ENCODE measurements at places on chromosomes 7 and 10.
A peak's percentile ranks its signal among the peaks of the same experiment; 100 is the strongest.

DNA sequence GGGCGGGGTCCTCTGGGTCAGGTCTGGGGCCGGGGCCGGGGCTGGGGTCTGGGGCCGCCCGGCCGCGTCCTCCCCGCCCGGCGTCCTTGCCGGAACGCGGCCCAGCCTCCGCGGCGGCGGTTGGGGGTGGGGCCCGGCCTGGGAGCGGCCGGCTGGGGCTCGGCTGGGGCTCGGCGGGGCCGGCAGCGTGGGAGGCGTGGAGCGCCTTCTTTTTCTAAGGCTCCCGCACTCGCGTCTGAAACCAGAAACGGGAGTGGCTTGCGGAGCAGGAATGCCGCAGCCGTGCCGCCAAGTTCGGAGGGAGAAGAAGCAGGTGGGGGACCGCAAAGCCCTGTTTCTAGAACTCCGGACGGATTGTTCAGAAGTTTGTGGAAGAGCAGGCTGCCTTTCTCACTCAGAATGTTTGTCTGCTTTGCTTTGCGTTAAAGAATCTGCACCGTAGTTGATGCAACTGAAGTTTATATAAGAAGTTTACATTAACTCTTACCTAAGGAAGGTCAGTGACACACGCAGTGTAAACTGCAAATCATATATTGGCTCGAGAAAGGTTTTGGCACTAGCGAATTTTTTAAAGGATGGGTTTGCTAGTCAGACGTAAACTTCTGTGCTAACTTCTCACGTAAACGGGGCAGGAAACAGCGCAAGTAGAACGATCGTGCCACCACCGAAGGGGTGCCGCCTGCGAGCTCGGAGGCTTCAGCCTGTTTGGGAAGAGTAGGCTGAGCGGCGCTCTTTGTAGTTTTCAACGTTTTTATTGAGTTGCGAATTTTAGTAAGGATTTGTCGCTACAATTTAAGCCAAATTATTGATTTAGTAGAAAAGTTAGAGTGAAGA is 729 bp downstream of the DNAJB6 start:
- peak; percentile 46 for DNase-seq

- DNase-seq = no peak
These were observed 758.1 kb downstream of the CNTNAP2 start for GRCh38 chr7:146874722-146875121.

DNA sequence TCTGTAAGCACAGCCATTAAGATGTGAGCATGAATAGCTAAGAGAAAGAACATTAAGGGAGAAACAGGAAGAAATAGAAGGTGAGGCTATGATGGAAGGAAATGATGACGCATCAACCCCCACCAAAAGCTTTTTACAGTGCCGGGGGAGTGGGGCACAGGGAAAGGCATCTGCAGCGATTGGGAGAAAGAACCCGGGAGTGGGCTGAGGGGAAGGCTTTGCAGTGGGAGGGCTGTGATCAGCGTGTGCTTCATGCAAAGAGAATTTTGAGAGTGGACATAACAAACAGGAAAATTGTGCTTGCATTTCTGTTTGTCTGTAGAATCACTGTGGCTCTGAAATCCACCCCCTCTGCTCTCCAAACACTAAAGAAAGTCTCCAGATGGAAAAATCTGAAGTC is 250.8 kb downstream of the KCNMA1 start:
- no peak for DNase-seq

GRCh38 chr10:102783568-102783967 is 39.8 kb downstream of the WBP1L start:
- no peak for DNase-seq

DNA sequence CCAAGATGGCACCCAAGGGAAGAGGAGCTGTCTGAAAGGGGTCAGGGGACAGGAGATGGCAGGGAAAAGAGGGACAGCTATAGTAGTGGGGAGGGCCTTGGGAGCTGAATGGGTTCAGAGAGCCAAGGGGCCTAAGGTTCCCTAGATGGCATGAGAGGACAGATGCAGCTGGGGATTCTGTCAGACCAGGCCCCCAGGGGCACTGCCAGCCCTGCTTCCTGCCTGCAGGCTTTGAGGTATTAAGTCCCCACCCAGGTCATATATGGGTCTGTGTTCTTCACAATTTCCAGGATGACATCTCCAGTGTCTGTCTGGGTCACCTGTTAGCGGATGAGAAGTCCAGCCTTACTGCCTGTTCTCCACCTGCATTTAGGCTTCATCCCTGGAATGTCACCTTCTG is 56.7 kb downstream of the NEURL1 start:
- no peak for DNase-seq

- DNase-seq = no peak
These were observed 29.0 kb downstream of the RASGEF1A start for GRCh38 chr10:43237631-43238446.

DNA sequence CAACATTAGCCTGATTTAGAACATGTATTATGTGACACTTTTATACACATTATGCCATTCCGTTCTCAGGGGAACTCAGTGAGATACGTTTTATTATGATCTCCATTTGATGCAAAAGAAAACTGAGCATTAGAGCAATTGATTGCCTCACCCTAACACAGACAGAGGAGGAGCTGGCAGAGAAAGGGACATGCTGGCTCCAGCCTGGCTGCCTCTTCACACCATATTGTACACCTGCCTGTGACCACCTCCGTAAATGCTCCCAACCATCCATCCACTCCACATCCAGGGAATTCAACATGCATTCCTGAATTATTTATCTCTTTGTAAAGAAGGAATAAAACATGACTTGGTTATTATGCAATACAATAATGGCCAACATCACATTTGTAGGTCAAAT is 195.0 kb upstream of the STK17A start:
- DNase-seq = no peak

DNA sequence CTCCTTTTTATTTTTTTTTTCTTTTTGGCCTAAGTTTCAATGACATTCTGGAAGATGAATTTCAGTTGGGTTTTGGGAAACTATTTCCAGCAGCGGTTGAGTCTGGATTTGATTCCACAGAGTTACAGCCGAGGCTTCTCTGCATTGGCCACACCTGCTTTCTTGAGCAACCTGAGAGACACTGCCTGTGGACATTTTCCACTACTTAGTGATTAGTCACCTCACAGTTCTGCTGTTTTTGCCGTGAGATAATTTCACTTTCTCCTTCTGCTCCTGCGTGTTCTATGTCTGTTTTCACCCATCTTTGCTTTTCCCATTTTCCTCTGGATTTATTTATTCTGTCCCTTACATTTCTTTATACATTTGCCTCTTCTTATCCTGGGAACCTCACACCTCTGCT is 243.0 kb downstream of the BICC1 start:
- no peak for DNase-seq

GRCh38 chr7:155372782-155373358 is 75.2 kb downstream of the INSIG1 start:
- no peak for DNase-seq

GRCh38 chr7:24127930-24128329 is 156.1 kb upstream of the NPY start:
- no peak for DNase-seq

DNA sequence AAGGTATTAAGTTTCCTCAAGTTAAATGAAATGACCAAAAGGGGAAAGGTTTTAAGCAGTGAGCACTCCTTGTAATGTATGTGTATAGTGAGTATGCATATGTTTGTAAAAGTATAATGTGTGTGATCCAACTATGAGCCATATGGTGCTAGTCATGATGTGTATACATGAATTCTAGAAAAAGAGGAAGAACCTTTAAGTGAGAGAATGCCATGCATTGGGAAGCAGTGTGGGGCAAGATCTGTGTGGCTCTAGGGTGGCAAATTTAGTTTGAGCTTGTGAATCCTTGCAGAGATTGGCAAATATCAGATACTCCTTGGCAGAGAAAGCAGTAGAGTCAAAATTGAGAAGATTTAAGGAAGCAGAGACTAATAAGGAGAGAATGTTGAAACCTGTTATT is 435.0 kb downstream of the AUTS2 start:
- DNase-seq = no peak

- DNase-seq = no peak
These were observed 12.6 kb upstream of the ICA1 start for GRCh38 chr7:8274589-8274988.

DNA sequence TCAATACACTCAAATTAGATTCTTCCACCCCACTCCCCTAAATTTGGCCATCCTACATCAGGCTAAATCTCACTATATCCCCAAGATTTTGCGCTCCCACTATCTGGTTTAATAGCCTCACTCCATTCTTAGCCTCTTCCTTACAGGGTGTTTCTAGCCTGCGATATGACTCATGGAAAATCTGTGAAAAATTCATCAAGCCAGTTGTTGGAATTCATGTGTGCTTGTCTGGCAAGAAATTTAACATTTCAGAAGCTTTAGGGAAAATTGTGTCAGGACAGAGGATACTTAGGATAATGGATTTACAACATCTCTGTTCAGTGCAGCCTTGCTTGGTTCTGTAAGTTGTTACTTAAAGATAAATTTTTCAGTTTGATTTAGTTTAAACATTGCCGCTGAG is 1249.9 kb upstream of the AUTS2 start:
- no peak for DNase-seq

DNA sequence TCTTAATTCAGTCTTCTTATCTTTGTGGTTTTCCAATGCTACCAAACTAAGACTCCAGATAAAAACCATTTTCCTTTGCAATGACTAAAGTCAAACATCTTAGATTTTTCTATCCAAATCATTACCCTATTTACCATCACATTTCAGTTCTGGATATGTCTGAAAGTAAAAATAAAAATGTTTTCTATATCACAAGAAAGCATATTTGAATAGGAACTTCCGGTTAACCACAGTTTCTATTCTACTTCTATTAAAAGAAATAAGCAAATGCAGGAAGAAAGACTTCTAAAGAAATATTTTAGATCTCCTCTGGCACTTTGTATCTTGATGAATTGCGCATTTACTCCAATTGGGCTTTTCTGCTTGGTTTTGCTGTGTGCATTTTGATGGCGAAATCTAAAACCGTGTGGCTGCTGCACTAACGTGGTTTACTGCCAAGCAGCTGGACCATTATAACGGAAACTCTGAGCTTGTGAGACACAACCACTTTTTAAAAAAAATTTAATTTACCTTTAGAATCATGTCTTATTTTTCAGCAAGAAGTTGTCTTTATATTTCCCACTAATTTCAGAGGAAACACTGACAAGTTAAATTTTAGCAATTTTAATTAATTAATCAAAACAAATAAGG is 146.1 kb downstream of the VPS50 start:
- DNase-seq = no peak

DNA sequence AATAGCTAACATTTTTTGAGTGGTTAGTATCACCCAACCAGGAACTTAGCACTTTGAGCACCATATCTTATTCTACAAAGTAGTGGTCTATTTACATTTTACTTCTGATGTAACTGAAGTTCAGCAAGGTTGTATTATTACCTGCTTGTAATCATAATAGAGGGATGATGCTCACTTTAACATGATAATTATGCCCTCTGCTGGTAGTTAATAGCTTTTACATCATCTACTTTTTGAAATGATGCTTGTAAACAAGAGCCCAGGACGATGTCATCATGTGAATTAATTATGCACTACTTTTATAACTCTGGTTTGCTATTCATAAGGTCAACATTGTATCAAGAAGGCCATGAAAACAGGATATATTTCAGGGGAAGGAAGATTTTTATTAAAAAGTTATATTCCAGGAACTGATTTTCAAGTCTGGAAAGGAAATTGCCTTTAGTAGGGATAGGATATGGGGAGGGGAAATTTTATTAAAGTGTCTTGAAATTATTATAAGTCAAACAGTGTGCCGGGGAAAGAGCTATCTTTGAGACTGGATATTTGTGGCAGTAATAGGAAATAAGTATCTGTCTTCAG is 80.3 kb upstream of the SCIN start:
- DNase-seq = no peak

GRCh38 chr7:150361807-150362621 is 6.6 kb upstream of the REPIN1 start:
- DNase-seq = no peak

DNA sequence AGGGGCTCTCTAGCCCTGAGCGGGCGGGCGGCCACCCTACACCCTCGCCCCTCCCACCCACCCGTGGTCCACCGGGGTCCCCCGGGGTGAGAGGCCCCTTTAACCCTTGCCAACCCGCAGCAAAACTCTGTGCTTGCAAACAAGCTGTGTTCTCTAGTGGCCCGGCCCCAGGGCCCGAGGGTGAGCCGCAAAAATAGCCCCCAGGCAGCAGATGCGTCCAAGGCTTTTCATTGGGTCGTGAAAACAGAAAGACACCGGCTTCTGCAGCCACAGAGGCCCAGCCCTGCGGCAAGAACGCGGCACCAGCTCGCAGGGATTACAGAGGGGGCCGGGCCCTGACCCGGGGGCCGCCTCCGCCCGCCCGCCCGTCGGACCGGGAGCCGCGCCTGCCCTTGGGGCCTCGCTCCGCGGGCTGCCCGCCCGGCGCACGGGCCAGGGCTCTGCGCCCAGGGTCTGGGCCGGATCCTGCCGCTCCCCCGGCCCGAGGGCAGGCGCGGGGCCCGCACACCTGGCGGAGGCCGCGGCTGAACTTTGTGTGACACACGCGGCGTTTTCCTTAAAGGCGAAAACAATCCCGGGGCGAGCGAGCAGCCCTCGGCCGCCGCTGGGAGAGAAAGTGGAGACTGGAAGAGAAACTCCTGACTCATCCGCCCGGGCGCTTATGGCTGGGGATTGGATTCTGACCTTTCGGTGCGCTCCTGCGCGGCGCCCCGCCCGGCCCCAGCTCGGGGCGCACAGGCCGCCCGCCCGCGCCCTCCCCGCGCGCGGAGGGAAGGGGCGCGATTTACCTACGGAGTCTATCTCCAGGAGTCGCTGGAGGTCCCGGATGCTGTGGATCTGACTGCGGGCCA is 2.8 kb downstream of the PDGFA start:
- no peak for DNase-seq

DNA sequence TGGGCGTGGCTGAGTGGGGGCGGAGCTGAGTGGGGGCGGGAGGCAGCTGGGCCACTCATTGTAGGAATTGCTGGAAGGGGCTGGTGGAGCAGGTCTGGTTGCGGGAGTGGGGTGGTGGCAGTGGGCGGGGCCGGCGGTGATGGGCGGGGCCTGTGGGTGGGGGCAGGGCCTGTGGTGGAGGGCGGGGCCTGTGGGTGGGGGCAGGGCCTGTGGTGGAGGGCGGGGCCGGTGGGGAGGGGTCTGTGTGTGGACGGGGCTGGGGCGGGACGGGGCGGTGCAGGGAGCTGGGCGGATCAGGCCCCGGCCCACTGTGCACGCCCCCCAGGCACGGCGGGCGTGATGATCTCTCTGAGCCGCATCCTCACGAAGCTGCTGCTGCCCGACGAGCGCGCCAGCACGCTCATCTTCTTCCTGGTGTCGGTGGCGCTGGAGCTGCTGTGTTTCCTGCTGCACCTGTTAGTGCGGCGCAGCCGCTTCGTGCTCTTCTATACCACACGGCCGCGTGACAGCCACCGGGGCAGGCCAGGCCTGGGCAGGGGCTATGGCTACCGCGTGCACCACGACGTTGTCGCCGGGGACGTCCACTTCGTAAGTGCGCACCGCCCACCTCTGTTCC is 14.0 kb downstream of the SLC29A4 start:
- DNase-seq = peak; percentile 48

- no peak for DNase-seq
These were observed 724.7 kb upstream of the FZD8 start for GRCh38 chr10:36366843-36367242.

Data from CD8-positive, alpha-beta T cell (primary cell).